ENCODE measurements at places on chromosomes 16 and 17. TPM values are rescaled to one million over a fixed set of nuclear protein-coding genes. Genes with fewer than 3 reads are reported as not detected.

FAM171A2 gene
- total RNA-seq: 7.9 TPM

TPSG1 gene
- not detected for total RNA-seq

SLFN11 gene
- total RNA-seq: 64.8 TPM

NPTX1 gene
- total RNA-seq: 10.1 TPM

ZNF469 gene
- 4.2 TPM for total RNA-seq

SNAI3 gene
- total RNA-seq: not detected

CAVIN1 gene
- total RNA-seq: 235 TPM

SCARF1 gene
- 3.4 TPM for total RNA-seq

OR1A1 gene
- not detected for total RNA-seq

HOXB1 gene
- total RNA-seq: not detected

TCAP gene
- total RNA-seq: under 0.01 TPM

CSH2 gene
- total RNA-seq: not detected

Data from epithelial cell of alveolus of lung (primary cell).